Astrocyte of the cerebellum (primary cell): ENCODE measurements at places on chromosomes 3 and 15.

DNA sequence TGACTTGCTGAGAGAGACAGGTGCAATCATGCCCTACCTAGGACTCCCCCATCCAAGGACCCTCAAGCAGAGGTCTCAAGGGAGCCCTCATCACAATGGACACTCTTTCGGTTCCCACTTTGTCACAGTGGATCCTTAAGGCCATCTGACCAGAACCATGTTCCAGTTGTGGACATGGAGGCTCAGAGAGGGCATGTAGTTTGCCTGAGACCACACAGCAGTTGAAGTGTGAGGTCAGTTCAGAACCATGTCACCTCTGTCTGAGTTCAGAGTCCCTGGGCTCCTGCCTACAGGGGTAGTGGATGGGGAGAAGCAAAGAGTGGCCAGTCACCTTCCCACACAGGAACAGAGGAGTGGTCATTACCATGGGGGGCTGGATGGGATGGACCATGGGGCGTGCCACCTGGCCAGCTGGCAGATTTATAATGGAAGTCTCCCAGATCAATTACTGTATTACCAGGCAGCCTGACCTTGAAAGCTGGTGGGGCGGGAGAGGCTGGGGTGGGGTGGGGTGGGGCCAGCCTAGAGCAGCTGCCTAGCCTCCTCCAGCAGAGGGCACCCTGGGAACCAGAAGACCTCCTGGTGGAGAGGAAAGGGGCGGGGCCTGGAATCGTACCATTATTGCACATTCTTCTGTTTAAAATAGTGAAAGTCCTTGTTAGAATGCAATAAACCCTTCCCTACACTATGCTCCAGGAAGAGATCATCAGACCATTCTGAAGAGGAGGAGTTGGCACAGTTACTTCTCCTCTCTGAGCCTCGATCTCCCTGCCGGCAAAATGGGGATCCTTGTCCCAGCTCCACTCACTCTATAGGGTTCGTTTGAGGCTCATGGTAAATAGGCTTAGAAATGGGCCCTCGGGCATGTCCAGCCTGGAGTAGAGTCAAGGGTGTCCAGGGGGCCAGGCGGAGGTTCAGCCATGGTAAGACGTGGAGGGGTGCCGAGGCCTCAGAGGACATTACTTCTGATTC lies 26.9 kb upstream of the LINGO1 start:
- DNase-seq, result no peak

DNA sequence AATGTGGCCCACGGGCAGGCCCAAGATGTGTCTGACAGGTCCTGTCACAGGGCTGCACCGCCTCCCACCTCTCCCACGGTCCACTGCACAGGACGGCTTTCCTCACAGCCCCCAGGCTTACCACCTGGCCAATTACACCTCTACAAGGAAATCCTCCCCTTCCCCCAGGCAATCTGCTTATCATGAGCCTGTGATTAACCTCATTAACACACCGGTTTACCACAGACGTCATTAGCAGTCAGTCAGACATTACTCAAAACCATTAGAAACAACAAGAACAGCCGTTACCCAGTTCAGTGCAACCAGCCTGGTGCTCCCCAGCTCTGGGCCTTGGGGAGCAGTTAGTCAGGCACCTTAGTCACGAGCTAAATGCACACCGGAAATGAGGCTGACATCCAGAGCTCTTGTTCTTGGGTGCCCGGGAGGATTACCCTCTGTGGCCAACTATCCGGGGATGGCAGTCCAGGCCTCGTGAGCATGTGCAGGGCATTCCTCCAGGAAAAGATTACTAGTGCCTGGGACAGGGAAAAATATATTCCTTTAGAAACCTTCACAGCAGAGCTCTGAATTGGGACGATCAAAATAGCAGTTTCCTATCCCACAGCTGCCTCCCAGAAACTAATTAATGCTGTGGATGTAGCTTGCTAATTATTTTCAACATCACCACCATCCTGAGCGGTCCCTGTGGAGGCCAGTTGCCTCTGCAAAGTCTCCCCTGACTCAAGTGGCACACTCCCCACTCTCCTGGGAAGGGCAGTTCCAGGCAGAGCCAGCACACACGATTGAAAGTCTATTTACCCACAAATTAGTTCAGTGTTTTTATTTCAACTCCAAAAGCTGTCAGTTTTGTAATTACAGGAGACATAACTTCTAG lies 117.4 kb upstream of the ZBED2 start:
- DNase-seq, result no peak

DNA sequence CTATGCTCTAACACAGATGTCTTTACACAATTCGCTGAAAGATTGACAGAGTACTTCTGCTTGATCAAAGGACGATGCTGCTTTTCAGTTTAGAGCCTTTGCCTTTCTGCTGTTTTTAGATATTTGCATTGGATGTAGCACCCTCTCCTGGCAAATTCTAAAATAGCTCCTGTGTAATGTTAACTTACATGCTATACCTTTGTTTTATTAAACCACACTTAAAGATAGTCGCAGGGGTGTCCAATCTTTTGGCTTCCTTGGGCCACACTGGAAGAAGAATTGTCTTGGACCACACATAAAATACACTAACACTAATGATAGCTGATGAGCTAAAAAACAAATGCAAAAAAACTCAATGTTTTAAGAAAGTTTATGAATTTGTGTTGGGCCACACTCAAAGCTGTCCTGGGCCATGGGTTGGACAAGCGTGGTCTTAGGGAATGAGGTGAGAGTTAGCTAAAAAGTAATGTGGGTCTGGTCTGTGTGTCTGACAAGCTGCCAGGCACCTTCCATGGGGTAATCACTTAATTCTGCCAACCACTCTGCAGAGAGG lies 62.9 kb downstream of the ATG7 start:
- peak; percentile 63 for DNase-seq

- DNase-seq, result peak; percentile 42
Observed at GRCh38 chr3:193701953-193702635, 109.1 kb downstream of the OPA1 start.

DNA sequence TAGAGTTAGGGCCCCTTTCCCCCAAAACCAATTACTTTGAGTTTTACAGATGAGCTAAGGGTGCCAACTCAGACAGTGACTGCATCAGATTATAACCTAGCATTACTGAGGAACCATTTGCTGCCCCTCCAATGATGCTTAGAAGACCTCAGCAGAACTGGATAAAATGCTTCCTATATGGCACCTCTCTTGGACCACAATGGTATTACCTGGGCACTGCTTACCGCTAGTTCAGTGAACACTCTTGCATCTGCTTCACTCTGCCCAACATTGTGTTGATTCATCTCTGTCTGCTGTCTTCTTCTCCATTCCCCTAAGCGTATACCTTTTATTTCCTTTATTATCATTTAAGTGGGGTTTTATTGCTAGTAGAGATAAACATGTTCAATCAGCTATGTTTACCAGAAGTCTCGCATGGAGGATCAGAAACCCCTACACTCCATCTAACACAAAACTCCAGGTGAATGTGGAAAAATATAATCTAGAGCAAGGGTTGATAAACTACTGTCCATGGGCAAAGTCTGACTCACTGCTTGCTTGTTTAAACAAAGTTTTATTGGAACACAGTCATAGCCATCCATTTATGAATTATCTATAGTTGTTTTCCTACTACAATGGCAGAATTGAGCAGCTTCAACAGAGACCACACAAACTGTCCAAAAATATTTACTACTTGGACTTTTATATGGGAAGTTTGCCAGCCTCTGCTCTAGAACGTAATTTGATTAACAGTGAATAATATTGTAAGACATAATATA lies 100.2 kb upstream of the PTX3 start:
- DNase-seq, result no peak

GRCh38 chr3:68148447-68148846 lies 494.0 kb upstream of the SUCLG2 start:
- no peak for DNase-seq

DNA sequence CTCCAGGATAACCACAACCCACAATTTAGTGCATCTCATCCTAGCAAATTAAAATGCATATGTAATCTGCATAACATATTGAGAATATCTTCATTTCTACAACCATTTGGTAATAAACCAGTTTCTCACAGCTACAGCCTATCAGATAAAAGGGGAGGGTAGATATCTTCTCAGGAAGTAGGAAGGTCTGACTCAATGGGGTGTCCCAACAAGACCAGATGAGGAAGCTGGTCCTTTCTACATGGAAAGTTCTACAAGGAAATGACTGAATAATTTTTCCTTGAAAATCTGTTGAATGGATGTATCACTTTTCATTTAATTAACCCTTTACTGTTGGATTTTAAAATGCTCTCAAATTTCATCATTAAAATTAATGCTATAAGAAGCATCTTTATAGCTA lies 17.4 kb upstream of the TMPRSS7 start:
- no peak for DNase-seq

- peak; percentile 47 for DNase-seq
Observed at GRCh38 chr15:81155375-81156218, 21.5 kb downstream of the CFAP161 start.

DNA sequence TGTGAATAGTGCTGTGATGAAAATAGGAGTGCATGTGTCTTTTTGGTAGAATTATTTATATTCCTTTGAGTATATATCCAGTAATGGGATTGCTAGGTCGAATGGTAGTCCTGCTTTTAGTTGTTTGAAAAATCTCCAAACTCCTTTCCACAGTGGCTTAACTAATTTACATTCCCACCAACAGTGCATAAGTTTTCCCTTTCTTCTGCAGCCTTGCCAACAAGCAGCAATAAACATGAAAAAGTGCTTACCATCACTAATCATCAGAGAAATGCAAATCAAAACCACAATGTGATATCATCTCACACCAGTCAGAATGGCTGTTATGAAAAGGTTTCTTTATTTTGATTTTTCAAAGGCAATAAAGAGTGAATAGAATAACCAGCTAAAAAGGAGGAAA lies 1105.9 kb downstream of the NAALADL2 start:
- peak; percentile 61 for DNase-seq

DNA sequence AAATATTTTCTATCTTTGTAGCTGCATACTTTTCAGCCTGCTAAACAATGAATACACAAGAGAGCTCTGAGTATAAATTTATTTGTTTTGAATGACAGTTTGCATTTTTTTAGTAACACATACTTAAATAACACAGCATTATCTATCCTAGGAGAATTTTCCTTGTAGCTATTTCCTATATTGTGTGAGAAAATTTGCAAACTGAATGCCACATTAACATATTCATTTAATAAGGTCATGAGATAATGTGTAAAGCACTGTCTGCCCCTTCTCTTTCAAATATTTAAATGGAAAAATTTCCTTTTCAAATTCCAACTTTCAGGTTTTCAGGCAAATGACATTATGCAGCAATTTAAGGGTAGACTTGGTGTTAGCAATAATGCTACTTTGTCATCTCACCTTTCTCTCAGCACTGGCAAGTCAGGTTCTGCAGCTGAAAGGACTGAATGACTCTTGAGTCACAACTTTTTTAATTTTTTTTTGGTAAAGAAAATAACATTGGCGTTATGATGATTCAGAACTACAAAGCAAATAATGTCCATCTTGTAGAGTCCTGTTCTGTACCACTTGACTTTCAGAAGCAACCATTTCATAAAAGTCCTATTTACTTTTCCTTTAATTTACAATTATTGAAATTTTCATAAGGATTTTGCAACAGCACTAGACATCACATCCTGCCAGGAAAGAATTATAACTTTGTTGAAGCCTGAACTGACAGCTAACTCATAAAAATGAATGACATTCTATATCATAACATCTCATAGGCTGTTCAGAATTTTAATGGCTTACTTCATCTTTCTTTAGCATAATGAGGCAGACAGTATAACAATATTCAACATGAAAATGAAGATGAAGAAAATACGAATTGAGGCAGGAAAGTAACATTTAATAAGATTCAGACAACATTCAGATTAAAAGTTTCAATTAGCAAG lies 681.6 kb upstream of the SEMA6D start:
- DNase-seq, result no peak

DNA sequence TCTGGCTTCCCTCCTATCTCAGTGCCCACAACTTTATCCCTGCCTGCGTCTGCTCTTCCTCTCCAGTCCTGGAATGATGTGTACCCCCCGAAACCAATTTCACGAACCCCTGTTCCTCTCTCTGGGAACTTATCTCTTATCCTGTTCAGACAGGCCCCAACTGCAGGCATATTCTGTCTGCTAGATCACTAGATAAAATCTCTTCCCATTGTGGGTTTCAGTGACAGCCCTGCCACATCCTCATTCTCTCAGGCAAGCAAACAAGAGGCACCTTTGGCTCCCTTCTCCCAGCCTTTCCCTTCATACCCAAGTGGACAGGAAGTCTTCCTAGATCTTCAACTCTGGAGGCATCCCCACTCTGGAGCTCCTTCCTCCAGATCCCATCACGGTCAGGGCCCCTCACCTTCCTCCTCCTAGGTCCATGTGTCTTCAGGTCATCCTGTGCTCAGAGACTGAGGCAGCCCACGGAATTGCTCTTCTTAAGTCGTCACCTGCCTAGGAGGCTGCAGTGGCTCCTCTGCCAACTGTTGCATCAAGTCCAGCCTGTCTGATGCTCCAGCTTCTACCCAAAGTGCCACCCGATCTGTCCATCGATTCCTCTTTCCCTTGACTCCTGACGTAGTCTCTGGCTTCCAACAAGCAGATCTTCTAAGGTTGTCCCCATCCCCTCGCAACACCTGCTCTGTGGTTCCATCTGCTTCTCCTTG lies 190.8 kb downstream of the SLCO3A1 start:
- DNase-seq, result no peak

DNA sequence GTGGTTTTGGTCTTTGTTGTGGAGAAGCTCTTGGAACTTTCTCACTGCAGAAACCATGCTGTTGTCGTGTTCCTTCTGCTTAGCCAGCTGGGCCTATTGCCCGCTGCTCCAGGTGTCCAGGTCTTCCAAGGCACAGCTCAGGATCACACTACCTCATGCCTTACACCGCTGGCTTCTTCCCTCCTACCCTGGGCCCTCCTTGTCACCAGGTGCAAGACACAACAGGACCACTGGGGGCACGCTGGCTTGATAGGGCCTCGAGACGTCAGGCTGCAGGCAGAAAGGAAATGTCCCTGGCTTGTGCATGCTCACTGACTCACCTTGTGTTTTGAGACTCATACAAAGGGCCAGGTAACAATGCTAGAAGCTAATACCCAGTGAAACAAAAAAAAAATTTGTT lies 32.3 kb downstream of the PAQR9 start:
- no peak for DNase-seq

- peak; percentile 53 for DNase-seq
Observed at GRCh38 chr15:96115642-96116041, 214.9 kb upstream of the NR2F2 start.

GRCh38 chr3:1232276-1232675 lies 139.5 kb downstream of the CNTN6 start:
- DNase-seq, result no peak

DNA sequence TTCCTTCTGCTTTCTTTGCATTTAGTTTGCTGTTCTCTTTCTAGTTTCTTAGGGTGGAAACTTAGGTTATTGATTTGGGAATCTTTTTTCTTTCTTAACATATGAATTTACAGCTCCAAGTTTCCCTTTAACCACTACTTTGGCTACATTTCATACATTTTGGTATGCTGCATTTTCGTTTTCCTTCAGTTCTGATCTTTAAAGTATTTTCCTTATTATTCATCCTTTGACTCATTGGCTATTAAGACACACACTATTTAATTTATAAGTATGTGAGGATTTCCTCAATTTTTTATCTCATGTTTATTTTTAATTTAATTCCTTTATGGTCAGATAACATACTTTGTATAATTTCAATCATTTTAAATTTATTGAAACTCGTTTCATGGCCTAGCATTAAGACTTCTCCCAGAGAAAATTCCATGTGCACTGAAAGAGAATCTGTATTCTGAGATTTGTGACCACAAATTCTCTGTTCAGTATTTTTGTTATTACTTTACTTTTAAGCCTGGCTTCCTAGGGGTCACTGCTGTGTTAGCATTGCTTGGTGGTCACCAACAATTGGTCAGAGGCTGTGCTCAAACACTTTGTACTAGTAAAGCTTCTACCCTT lies 87.7 kb downstream of the CFAP20DC start:
- DNase-seq, result no peak
